CD4-positive, alpha-beta T cell treated with Interleukin-15 for 1 hour (primary cell): ENCODE measurements at places on chromosomes 3 and 15.
A peak's percentile ranks its signal among the peaks of the same experiment; 100 is the strongest.

- no peak for DNase-seq
These were observed 158.7 kb upstream of the BHLHE40 start for GRCh38 chr3:4820296-4821121.

- DNase-seq = no peak
These were observed 57.9 kb downstream of the RGMA start for GRCh38 chr15:93031103-93031464.

GRCh38 chr15:77036537-77037387 lies 34.1 kb downstream of the TSPAN3 start:
- no peak for DNase-seq

DNA sequence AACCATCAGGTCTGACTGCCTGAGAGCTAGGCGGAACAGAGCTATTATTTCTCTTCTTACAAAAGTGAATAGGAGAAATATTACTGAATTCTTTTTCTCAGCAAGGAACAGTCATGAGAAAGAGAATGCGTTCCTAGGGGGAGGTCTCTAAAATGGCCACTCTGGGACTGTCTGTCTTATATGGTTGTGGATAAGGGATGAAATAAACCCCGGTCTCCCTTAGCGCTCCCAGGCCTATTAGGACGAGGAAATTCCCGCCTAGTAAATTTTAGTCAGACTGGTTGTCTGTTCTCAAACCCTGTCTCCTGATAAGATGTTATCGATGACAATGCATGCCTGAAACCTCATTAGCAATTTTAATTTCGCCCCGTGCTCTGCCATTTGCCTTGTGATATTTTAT lies 20.1 kb upstream of the WDR5B start:
- no peak for DNase-seq

DNA sequence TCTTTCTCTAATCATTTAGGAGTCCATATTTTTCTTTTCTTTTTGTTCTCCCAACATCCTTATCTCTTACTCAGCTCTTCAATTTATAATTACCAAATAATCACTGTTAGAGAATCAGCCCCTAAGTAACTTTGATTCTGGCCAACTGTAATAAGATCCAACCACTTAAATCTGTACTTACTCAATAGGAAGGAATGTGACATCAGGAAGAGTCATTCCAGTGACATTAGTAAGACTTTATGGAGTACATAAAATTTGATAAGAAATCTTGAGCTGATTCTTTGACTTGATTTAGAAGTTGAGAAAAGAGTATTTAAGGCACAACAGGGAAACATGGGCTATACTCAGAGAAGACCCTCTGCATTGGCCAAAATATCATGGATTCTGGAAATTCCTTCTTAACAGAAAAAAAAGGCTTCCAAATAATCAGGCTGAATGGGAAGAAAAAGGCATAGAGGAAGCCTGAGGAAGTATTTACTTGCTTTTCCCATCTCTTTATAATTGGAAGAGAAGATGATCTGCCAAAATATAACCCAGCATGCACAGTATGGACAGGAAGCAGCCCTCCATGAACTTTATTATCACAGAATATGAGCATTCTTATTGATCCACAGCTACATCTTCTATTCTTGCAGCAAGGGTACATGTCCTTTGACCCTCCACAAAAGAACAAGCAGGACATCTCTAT lies 289.7 kb upstream of the TPRG1 start:
- no peak for DNase-seq

GRCh38 chr3:39849992-39850715 lies 40.7 kb downstream of the MYRIP start:
- DNase-seq = no peak

DNA sequence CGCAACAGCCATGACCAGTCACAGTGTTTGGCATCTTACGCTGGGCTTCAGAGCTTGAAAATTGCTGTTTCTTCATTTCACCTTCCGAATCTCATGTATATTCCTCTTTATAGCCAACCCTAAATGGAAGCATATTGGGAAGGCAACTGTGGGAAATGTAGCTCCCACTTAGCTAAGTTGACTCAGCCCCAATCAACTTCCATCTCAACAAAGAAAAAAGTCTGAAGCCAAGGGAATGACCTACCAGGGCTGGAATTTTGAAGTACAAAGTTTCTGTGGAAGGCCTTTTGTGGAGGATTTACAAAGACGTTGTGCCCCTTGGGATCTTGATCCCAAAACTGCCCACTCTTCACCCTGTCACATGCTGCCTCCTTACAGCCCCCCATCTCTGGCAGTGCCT lies 85.2 kb upstream of the OXTR start:
- no peak for DNase-seq

DNA sequence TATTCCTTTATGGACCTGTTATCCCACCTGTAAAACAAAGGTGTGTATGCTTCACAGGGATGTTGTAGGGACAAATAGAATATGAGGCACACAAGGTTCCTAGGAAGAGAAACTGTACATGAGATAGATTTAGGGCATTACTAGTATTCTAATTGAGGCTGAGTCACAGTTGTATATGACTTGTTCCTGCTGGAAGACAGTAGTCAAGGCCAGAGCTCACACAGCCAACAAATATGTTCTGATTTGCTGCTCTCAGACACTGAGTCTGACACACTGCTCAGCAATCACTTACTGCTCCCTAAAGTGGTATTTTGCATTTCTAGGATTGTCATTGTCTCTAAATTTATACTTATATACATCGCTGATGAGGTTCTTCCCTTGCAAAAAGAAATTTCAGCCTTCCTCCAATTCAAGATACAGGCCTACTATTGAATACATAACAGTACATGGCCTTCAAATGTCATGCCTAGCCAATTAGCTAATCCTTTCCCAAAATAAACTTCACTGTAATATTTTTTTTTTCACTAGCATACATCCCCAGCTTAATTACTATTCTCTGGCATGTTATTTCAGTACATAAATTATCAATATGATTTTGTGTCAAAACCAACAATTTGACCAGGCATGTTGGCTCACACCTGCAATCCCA lies 69.8 kb downstream of the TIGIT start:
- DNase-seq = no peak

- no peak for DNase-seq
These were observed 102.2 kb downstream of the PTPRG start for GRCh38 chr3:61663356-61664104.

DNA sequence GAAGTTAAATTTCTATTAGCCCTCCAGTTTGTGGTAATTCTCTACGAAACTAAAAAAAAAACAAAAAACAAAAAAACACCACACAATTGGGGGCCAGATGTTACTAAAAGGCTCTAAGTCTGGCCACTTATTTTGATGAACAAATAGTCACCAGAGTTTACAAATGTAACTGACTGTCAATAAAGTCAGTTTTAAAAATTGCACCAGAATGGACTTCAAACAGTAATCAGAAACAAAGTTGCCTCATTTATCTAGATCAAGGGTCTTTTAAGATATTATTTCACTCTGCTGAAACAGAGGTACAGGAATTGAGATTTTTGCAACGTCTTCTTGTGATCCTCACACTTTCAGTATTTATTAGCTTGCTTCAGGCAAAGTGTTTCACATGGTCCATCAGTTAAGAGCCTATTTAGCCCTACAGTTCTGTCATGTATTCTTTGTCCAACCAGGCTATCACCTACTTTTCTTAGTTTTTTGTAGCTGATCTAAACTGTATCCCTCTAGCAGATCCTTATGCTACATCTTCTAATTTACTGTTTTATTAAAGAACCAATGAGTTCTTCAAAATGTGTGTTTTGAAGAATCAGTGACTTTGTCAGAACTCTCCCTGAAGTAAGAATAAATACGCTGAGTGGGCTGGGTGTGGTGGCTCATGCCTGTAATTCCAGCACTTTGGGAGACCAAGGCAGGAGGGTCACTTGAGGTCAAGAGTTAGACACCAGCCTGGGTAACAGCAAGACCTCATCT lies 74.7 kb downstream of the ANKRD28 start:
- DNase-seq = no peak

DNA sequence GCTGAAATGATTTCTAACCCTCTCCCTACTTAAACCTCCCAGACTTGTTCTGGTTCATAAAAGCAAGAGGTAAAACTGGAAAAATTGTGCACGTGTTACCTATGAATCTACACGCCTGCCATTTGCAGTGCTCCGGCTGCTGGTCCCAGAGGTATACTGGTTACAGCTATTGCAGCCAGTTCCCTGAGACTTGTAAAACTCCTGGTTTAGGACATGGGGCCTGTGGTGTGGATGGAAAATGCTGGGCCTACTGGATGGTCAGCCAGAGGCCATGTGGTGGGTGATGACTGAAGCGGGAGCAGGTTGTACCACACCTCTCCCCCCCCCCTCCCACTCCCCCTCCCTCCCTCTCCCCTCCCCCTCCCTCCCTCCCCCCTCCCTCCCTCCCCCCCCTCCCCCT lies 45.0 kb downstream of the SENP2 start:
- DNase-seq = no peak

GRCh38 chr3:49671291-49672288 lies 2.6 kb upstream of the APEH start:
- peak; percentile 63 for DNase-seq

DNA sequence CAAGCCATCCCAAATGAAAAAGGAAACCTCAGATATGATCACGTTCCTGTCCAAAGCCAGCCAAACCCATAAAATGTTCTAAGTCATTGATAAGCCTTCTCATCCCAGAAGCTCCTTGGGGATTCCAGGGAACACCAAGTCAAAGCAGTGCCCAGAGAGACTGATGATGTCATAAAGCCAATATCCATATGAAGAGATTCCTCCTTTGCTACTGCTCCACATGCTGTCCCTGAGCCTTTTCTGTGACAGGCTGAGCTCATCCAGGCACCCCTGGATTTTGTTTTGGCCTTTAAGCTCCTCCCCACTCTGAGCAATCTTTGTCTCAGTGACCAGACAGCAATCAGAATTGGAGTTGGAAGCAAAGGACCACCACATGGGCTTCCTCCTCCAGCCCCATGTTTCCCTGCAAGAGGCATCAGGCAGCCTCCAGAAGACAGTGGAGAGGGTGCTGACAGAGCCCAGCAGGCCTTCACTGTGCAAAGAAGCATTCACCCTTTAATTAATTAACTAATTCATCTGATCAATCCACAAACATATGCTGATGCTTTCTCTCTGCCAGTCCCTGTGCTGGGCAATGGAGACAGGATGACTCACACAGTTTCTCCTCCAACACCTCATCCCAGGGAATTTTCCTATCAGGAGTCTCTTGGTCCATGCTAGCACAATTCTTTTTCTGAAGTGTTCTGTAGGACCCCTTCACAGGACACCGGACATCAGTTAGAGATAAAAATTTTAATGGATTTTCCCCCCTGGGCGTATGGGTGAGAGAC lies 25.0 kb downstream of the MEX3B start:
- DNase-seq = no peak

GRCh38 chr15:69988541-69989225 lies 109.0 kb downstream of the TLE3 start:
- DNase-seq = no peak

GRCh38 chr3:31423482-31423881 lies 109.2 kb upstream of the STT3B start:
- no peak for DNase-seq
